ENCODE measurements at places on chromosomes 2 and 18. TPM values are rescaled to one million over a fixed set of nuclear protein-coding genes. Genes with fewer than 3 reads are reported as not detected.
A peak's percentile ranks its signal among the peaks of the same experiment; 100 is the strongest.

Gene MOGAT1
- not detected for total RNA-seq

Gene CTNNA2
- not detected for total RNA-seq

Gene PTH2R
- total RNA-seq: 0.27 TPM

Gene PSMA8
- total RNA-seq: 0.52 TPM

Gene EPAS1
- 9.1 TPM for total RNA-seq

Gene PDE6D
- 21.6 TPM for total RNA-seq

Gene SOS1
- total RNA-seq: 65.2 TPM

GRCh38 chr2:120914839-120915521, 179.3 kb downstream of the GLI2 start:
- no peak overlapping the region for H3K4me3 ChIP-seq
- no peak overlapping the region for H3K27ac ChIP-seq
- DNase-seq: no peak
- peaks cover 9% of the 10 kb centered on the region for H3K27me3 ChIP-seq

DNA sequence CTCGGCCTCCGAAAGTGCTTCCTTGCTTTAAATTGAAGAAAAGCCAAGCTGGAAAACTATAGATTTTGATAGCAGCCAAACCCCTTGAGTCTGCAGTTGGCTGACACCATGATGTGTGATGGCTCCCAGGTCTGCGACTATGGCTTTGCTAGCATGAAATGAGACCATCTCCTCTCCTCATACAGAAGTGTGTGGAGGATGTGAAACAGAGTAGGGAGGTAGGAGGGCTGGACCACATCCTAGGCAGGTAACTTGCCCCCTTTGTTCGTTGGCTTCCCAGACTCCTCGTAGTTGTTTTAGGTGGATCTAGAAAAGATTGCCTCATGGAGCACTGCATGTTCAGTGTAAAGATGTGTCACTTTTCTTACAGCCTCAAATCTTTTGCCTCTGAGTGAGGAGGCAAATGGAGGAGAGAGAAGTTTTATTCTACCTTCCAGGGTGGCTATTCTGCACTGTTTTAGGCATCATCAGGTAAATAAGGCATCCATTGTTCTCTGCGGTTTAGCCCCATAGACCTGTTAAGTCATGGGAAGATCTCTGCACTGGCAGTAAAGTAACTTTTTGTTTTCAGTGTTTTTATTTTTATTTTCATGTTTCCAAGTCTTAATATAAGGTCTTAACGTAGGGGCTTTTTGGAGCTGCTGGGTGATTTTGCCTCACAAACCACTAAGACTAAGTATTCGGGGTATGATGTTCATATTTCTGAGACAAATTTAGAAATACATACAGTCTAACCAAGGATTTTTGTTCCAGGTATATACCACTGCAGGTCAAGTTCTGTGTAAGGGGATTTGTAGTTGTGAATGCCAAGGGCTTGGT, 40.1 kb downstream of the MGAT5 start:
- peaks cover 24% of the 10 kb centered on the region for H3K4me1 ChIP-seq
- peak overlapping the region; percentile 12 for H3K4me3 ChIP-seq
- DNase-seq: no peak
- H3K36me3 ChIP-seq: peaks cover 6% of the 10 kb centered on the region
- no peaks in the 10 kb centered on the region for H3K27me3 ChIP-seq

- H3K27me3 ChIP-seq: peaks cover 46% of the 10 kb centered on the region
- DNase-seq: no peak
- no peak overlapping the region for H3K4me3 ChIP-seq
- no peak overlapping the region for H3K27ac ChIP-seq
- no peaks in the 10 kb centered on the region for H3K36me3 ChIP-seq
- no peaks in the 10 kb centered on the region for H3K4me1 ChIP-seq
These were observed 51.3 kb downstream of the NRP2 start for GRCh38 chr2:205733648-205734047.

DNA sequence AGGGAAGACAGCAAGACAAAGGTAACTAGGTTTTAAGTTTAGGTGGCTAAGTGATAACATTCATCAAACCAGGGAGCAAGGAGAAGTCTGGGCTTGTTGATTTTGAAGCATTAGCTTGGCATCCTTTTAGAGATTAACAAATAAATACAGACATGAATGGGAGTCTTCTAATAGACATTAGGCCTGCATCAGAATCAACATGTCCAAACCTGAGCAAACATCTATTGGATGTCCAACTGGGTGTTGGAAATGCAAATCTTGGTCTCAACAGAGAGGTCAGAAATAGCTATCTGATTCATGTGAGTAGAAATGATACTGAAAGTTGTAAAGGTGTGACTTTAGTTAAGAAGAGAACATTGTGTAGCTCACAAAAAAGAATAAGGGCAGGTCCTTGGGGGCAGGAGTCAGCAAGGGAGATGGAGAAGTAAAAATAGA, 85.5 kb upstream of the RND3 start:
- no peak overlapping the region for H3K4me3 ChIP-seq
- no peak for DNase-seq
- no peaks in the 10 kb centered on the region for H3K27me3 ChIP-seq
- no peak overlapping the region for H3K27ac ChIP-seq
- H3K4me1 ChIP-seq: no peaks in the 10 kb centered on the region

GRCh38 chr18:76133873-76134272, 361.2 kb downstream of the ZNF516 start:
- peaks cover 4% of the 10 kb centered on the region for H3K27me3 ChIP-seq
- H3K4me1 ChIP-seq: no peaks in the 10 kb centered on the region
- no peak overlapping the region for H3K4me3 ChIP-seq
- H3K27ac ChIP-seq: no peak overlapping the region
- DNase-seq: no peak

DNA sequence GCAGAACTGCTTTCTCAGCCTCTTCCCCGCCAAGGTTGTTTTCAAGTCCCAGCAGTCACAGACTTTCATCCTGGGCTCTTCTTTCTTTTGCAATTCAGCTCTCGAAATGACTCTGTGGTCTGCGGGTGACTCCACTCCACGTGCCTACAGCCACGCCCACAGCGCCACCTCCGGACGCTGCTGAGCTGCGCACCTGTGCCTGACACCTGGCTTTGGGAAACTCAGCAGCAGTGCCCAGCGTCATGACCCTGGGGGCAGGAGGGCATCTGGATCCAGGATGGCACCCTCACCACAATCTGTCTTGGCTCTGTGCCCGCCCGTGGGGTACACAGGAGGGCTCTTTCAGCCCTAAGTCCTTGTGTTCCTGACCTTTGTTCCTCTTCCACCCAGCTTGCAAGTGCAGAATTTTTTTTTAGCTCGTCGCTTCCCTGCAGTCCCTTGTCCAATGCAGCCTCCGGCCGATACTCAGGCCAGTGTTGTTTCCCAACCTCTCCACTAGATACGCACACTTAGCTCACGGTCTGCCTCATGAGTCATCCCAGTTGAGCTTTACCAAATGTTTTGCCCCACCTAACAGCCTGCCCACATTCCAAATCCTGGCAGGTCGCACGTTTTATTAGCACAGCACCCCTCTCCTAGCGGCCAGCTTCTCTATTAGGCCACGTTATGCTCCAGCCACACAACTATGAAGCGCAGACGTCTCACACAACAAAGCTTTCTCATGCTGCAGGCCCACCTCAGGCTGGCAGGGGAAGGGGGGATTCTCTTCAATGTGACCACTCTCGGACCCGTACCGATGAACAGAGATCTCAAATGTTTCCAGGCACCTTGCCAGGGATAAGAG, 6.5 kb upstream of the CAPN10 start:
- H3K27ac ChIP-seq: peak overlapping the region; percentile 83
- no peaks in the 10 kb centered on the region for H3K27me3 ChIP-seq
- peak; percentile 80 for DNase-seq
- peak overlapping the region; percentile 79 for H3K4me3 ChIP-seq
- H3K4me1 ChIP-seq: peaks cover 21% of the 10 kb centered on the region

GRCh38 chr2:219269362-219270054, 9.7 kb upstream of the DNAJB2 start:
- no peaks in the 10 kb centered on the region for H3K4me1 ChIP-seq
- DNase-seq: no peak
- H3K27ac ChIP-seq: peak overlapping the region; percentile 32
- H3K4me3 ChIP-seq: no peak overlapping the region
- H3K27me3 ChIP-seq: peaks cover 9% of the 10 kb centered on the region
- H3K36me3 ChIP-seq: no peaks in the 10 kb centered on the region

GRCh38 chr2:86301009-86301408, 36.4 kb downstream of the REEP1 start:
- peaks cover 3% of the 10 kb centered on the region for H3K4me1 ChIP-seq
- DNase-seq: no peak
- no peak overlapping the region for H3K27ac ChIP-seq
- peaks cover 3% of the 10 kb centered on the region for H3K36me3 ChIP-seq
- no peak overlapping the region for H3K4me3 ChIP-seq

DNA sequence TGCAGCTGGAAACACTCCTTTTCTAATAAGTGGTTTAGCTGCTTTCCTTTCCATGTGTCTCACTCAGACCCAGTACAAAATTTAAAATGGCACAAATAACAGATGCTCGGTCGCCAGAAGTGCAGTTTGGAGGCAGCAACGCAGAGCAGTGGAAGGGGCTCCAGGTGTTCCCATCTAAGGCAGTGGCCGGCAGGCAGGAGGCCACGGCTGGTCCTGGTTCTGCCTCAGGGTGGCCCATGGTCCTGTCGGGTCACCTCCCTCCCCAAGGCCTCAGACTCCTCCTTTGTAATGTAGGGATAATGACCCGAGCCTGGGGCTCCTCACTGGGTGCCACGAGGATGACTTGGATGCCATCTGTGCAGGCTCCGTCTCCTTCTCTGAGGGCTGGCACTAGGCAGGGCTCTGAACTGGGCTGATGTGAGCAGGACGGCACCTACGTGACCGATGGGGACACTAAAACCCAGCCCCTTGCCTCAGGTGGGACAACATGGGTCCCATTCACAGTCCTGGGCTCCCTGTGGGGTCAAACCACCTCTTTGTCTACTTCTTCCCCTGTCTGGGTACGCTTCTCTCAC, 80.9 kb upstream of the SLC66A3 start:
- DNase-seq: no peak
- peaks cover 17% of the 10 kb centered on the region for H3K4me1 ChIP-seq
- no peaks in the 10 kb centered on the region for H3K36me3 ChIP-seq
- peaks cover 24% of the 10 kb centered on the region for H3K27me3 ChIP-seq
- H3K4me3 ChIP-seq: no peak overlapping the region

- H3K27me3 ChIP-seq: peaks cover 49% of the 10 kb centered on the region
- no peak overlapping the region for H3K27ac ChIP-seq
- peaks cover 3% of the 10 kb centered on the region for H3K4me1 ChIP-seq
- no peak overlapping the region for H3K4me3 ChIP-seq
These were observed 166.6 kb downstream of the TNS1 start for GRCh38 chr2:217835931-217836891.

DNA sequence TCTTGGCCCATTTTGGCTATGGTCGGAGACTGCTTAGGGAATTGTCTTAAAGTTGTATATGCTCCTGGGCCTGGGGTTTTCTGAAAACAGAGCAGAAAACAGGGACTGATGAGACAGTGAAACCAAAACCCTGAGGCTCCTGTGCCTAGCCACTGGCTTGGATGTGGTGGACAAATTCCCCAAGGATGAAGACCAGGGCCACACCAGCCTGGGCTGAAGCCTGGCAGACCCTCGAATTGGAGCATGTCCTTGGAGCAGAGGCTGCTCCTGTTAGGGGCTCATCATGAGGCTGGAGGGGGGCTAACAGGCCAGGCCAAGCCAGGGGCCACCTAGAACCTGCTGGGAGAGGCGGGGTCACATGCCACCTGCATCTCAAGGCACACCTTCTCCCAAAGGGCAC, 68.1 kb downstream of the STPG4 start:
- peaks cover 6% of the 10 kb centered on the region for H3K27me3 ChIP-seq
- no peak overlapping the region for H3K27ac ChIP-seq
- H3K4me1 ChIP-seq: peaks cover 16% of the 10 kb centered on the region
- no peak for DNase-seq
- no peak overlapping the region for H3K4me3 ChIP-seq

DNA sequence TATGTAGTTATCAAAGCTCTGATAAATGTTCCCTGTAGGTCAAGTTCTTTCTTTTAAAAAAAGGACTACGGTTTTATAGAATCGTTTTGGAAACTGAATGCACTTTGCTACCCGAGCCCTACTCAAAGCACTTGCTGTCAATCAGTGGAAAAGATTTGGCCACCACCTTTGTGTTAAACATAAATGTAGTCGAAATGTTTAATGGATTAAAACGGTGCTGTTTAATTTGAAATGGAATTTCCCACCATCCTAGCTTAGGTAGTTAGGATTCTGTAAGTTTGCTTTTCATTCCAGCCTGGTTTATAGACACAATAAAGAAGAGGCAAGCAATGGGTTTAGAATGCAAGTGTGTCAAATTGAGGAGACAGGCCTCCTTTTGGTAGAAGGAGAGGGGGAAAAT, 69.4 kb upstream of the MMADHC start:
- H3K27me3 ChIP-seq: no peaks in the 10 kb centered on the region
- H3K36me3 ChIP-seq: no peaks in the 10 kb centered on the region
- no peak for DNase-seq
- no peak overlapping the region for H3K27ac ChIP-seq
- no peaks in the 10 kb centered on the region for H3K4me1 ChIP-seq

DNA sequence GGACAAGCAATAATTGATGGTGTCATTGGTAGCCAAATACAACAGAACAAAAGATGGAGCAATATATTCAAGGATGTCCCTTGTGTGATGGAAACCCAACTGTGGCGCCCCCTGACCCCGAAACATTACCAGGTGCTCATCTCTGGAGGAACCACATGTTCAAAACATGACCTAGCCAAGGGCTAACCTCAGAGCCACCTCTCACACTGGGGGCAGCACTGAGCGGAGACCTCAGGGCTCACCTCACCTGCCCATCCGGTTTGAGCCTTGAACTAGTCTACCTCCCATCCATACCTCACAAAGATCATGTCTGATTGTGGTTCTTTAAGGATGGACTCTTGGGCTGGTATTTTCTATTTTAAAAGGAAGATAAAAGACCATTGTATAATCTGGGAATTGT, 314.4 kb upstream of the CDH7 start:
- H3K4me1 ChIP-seq: no peaks in the 10 kb centered on the region
- no peak for DNase-seq
- H3K27ac ChIP-seq: no peak overlapping the region
- H3K36me3 ChIP-seq: no peaks in the 10 kb centered on the region
- H3K27me3 ChIP-seq: no peaks in the 10 kb centered on the region
- no peak overlapping the region for H3K4me3 ChIP-seq

DNA sequence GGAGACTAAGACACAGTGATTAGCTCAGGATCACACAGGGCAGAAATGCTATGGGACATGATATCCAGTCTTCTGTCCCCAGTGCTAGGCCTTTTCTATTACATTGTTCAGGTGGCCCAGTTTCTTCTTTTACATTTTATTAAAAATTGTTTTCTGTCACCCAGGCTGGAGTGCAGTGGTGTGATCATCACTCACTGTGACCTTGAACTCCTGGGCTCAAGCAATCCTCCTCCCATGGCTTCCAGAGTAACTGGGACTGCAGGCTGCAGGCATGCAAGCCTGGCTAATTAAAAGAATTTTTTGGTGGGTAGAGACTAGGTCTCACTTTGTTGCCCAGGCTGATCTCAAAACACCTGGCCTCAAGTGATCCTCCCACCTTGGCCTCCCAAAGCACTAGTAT, 15.4 kb downstream of the PDK1 start:
- H3K4me3 ChIP-seq: no peak overlapping the region
- H3K27ac ChIP-seq: no peak overlapping the region
- H3K4me1 ChIP-seq: no peaks in the 10 kb centered on the region
- peaks cover 9% of the 10 kb centered on the region for H3K36me3 ChIP-seq

- H3K27ac ChIP-seq: no peak overlapping the region
- peaks cover 6% of the 10 kb centered on the region for H3K36me3 ChIP-seq
- H3K4me3 ChIP-seq: no peak overlapping the region
These were observed 24.1 kb downstream of the CHST10 start for GRCh38 chr2:100393362-100393761.

All from T-helper 17 cell (primary cell).